ENCODE measurements at places on chromosomes 5 and 9.

GRCh38 chr5:179908528-179908927 is 831 bp upstream of the TBC1D9B start:
- no peak for DNase-seq

DNA sequence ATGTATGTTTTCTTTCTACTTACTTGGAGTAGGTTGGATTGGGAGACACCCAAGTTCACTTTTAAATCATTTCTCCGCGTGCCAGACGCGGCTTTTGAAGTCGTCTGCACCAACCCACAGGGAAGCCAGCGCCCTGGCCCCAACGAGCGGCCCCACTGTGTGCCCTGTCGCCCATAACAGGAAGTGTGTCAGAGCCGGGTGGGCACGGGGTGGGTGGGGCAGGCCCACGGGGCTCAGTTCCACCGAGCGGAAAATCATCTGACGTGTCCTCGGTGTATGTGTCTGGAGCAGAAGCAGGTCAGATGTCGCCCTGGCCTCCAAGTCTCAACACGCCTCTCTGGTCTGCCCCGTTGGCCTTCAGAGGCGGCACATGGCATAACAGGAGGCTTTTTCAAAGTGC is 22.7 kb upstream of the SMIM23 start:
- no peak for DNase-seq

DNA sequence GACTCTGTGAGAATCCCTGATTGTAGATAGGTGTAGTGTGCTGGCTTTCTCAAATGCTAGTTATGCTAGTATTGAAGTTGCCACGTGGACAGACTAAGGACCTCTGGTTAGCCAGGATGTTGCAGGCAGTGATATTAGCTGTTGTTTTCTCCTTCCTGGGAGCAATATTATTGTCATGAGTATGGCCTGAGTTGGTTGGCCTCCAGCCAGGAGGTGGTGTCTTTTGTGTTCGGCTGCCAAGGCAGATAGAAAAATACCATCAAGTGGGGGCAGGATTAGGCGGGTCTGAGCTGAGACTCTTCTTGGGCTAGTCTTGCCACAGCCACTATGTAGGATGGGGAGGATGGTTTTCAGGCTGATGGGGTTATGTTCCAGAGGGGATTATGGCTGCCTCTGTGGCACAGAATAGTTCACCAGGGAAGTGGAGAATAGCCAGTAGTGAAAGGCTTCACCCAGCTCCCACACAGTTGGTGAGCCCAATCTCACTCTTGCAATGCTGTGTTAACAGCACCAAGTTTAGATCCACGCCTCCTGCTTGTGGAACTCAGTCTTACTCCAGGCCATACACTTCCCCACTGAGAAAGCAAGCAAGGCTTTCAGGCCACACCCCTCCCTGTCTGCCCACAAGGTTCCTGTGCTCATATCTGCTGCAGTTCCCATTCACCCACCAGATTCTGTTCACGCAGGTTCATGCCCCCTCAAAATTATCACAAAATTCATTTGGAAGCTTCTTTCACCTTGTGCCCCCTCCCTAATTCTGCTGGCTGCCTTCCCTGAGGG is 31.2 kb downstream of the GHR start:
- DNase-seq = no peak

DNA sequence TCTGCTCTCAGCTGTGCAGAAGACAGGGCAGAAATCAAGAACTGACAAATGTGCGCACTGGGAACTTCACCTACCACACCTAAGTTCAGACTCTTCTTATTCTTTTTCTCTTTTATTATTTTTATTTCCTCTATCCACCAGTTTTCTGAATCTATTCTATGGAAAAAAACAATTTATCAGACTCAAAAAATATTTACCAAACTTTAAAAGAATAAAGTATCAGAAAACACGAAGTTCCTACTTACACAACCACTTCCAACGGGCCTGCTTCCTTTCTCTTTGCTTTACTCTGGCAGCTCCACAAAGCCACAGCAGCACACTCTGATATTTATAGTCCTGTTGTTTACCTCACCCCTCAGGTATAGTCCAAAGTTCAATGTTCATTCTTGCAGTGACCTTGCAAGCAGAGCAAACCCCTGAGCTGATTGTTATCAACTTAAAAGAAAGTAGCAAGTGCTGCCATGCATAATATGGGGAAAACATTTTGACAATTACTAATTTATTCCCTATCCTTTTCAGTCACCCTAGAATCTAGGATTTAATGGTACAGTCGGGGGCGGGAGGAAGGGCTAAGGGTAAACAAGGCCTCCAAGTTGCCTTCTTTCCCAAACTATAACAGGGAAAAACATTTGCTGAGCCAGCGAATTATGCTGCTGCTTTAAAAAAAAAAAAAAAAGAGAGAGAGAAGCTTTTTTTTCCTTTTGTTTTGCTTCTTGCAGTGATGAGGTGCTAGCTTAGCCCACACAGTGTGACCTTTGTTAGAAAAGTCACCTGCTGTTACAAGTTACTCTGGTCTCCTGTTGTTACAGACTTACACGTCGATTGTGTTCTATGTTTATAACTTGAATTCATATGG is at the start of gene SELENOP:
Gene SELENOP, minus strand, starts transcription at position 302 of the 856 bp plus-strand sequence. CDS start 3,539 bp downstream, outside the sequence.
- peak; percentile 85 for DNase-seq

DNA sequence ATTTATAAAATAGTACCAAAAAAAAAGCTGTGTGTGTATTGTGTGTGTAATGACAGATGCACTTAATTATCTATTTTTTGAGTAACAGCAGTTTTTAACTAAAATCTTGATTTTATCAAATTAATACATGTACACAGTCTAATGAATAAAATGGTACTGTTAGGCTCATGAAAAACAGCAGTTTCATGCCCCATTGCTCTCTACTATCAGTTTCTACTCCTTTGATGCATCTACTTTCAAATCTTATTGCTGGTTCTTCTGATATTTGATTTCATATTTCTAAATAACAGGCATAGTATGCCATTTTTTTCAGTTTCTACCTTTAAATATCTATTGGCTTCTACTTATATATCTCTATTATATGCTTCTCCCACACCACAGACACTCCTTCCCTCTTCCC is 117.4 kb downstream of the CCDC171 start:
- DNase-seq = no peak

DNA sequence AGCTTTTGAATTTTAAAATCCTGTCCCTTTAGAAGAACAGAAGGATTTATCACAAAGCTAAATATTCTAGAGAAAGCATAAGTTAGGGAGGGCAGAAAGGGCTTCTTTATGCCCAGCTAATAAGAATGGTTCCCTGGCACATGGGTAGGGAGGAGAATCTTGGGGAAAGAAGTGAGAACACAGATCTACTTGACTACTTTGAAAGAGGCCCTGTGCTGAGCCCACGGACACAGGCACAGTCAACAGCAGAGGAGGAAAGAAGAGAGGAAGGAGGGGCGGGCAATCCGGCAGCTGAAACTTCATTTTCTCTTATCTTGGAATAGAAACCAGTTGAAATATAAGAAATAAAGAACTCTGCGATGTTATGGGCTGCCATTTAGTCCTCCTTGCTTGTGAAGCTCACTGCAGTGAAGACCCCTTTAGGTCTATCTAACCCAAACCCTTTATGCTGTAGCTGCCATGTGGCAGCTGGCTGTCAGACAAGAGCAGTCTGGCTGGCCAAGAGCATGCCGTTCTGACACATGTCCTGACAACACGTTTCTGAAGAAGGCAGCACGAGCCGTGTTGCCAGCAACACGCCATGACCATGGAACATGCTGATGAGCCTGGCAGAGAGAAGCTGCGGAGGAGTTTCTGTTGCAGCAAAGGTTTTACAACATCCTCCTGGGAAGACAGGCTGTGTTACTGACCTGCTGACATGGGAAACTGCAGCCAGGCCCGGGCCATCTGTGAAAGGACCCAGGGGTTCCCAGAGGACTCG is 34.2 kb downstream of the ABLIM3 start:
- DNase-seq = peak; percentile 11

DNA sequence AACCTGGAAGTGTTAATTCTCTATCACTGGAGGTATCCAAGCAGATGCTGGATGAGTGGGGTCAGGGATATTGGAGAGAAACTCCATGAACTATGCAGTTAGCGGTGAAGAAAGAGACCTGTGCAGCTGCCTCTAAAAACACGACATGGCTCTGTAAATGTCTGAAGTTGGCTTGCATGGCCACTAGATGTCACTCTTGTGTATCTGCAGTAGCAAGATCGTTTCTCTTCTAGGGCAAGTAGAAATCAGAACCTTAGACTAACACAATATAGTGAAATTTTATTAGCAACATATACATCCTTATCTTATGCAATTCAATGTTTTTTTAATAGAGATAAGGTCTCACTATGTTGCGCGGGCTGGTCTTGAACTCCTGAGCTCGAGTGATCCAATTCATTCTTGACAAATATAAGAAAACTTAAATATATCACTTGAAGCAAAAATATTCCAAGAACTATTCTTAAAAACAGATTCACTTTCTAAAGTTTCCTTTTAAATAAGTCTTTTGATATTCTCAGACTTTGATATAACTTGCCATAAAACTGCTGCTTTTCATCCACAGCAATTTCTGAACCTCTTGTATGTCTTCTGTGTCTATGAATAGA is 2.9 kb downstream of the OR2S2 start:
- DNase-seq = peak; percentile 72

DNA sequence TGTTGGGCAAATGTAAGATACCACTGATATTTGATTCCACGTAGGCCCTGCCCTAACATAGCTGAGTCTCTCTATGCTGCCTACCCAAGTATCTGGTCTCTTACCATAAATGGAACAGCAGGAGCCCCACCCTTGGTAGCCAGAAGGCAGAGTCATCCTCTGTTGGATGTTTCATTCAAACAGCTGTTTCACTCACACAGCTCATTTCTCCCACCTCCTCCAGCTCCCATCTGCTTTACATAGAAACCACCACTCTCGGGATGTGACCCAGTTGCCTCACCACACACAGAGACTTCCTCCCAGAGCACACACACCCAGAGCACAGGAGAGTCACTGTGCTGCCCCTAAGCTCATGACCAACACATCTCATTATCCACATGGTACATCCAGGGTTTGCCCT is 165.3 kb downstream of the TMEM167A start:
- no peak for DNase-seq

DNA sequence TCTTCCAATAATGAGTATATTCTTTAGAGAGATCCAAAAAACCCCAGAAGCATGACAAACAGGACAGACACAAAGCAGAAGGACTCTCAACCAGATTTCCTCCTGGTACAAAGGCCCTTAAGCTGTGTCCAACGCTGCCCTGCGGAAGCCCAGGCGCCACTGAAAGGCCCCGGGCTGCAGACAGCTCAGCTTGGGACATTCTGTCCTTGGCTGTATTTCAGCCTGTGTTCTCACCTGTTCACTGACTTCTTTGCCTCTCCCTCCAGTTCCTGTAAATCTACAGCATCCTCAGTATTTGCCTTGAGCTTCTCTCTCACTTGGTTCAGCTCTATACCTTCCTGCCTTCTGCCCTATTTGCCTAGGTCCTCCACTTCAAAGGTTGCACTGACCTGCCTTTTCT is 96.5 kb downstream of the SH3TC2 start:
- no peak for DNase-seq

GRCh38 chr5:126139773-126140172 is 283.4 kb upstream of the GRAMD2B start:
- DNase-seq = peak; percentile 46

- no peak for DNase-seq
Observed at GRCh38 chr5:56476487-56476856, 243.3 kb upstream of the ANKRD55 start.
